Astrocyte of the cerebellum (primary cell): ENCODE measurements at places on chromosomes 3 and 15.
A peak's percentile ranks its signal among the peaks of the same experiment; 100 is the strongest.

GRCh38 chr15:61076598-61077170 lies 152.4 kb downstream of the RORA start:
- no peak for DNase-seq

DNA sequence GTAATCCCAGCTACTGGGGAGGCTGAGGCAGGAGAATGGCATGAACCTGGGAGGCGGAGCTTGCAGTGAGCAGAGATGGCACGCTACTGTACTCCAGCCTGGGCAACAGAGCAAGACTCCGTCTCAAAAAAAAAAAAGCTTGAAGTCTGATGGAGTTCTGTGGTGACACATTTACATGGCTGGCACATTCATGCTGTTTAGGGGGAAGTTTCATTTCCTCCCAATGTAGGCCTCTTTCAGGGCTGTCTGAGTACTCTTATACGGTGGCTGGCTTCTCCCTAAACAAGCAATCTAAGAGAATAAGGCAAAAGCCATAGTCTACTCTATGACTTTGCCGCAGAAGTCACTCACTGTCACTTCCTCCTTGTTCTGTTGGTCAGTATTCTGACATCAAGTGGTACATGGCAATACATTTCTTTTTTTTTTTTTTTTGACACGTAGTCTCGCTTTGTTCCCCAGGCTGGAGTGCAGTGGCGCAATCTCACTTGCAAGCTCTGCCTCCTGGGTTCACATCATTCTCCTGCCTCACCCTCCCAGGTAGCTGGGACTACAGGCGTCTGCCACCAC lies 41.2 kb downstream of the OIP5 start:
- no peak for DNase-seq

GRCh38 chr3:28110869-28111268 lies 130.6 kb upstream of the CMC1 start:
- DNase-seq, result no peak

- DNase-seq, result peak; percentile 79
Observed at GRCh38 chr3:70963431-70964275, 619.9 kb downstream of the FOXP1 start.

- no peak for DNase-seq
Observed at GRCh38 chr3:178804606-178805005, 267.0 kb downstream of the ZMAT3 start.

- no peak for DNase-seq
Observed at GRCh38 chr3:15823092-15823491, 25.3 kb upstream of the ANKRD28 start.

GRCh38 chr3:4166540-4166939 lies 136.6 kb upstream of the SETMAR start:
- DNase-seq, result no peak

GRCh38 chr3:193896419-193896818 lies 239.5 kb upstream of the HES1 start:
- no peak for DNase-seq

- peak; percentile 38 for DNase-seq
Observed at GRCh38 chr3:48194446-48195071, 6.3 kb upstream of the CDC25A start.

GRCh38 chr15:73891328-73892315 lies 18.3 kb downstream of the TBC1D21 start:
- DNase-seq, result no peak

- no peak for DNase-seq
Observed at GRCh38 chr3:4841776-4842440, 137.3 kb upstream of the BHLHE40 start.

GRCh38 chr3:181454451-181455027 lies 257.2 kb upstream of the SOX2 start:
- DNase-seq, result no peak
